Vein endothelial cell (primary cell): ENCODE measurements at places on chromosomes 1 and 21. TPM values are rescaled to one million over a fixed set of nuclear protein-coding genes. Genes with fewer than 3 reads are reported as not detected.

The PTAFR gene
- 0.29 TPM in 1 of 2 replicates, not detected in the other for total RNA-seq

The LRRN2 gene
- total RNA-seq, result not detected in 2 replicates

The GNG4 gene
- 0.19 TPM in 1 of 2 replicates, not detected in the other for total RNA-seq

The ZNF683 gene
- not detected in 2 replicates for total RNA-seq

The SMIM1 gene
- 2.3 TPM in 1 of 2 replicates, not detected in the other for total RNA-seq

The LCE1A gene
- total RNA-seq, result not detected in 2 replicates

The PGBD5 gene
- total RNA-seq, result not detected in 2 replicates

The DCDC2B gene
- total RNA-seq, result not detected in 2 replicates

The ZNF697 gene
- total RNA-seq, result 23.3 and 24.5 TPM in 2 replicates

The S100A5 gene
- total RNA-seq, result not detected in 2 replicates

The A3GALT2 gene
- not detected in 2 replicates for total RNA-seq

The MAP10 gene
- total RNA-seq, result 2.0 and 2.5 TPM in 2 replicates

The IPP gene
- 4.9 and 5.2 TPM in 2 replicates for total RNA-seq

The SELENBP1 gene
- 3.3 and 4.2 TPM in 2 replicates for total RNA-seq

The OXCT2 gene
- total RNA-seq, result 2.3 and 2.9 TPM in 2 replicates

The DDI2 gene
- 25.2 and 30.3 TPM in 2 replicates for total RNA-seq

The ITLN1 gene
- not detected in 2 replicates for total RNA-seq

The VSIG8 gene
- not detected in 2 replicates for total RNA-seq

The RIMS3 gene
- under 0.01 and 0.19 TPM in 2 replicates for total RNA-seq

The UQCRHL gene
- total RNA-seq, result 1.6 and 1.8 TPM in 2 replicates

The LRRC8C gene
- 38.9 and 47.5 TPM in 2 replicates for total RNA-seq

The INSRR gene
- total RNA-seq, result not detected in 2 replicates

The ARHGEF16 gene
- 1.1 and 1.3 TPM in 2 replicates for total RNA-seq

The HMCN1 gene
- total RNA-seq, result 3.6 and 10.1 TPM in 2 replicates

The NR1I3 gene
- total RNA-seq, result not detected in 2 replicates

The NTRK1 gene
- not detected in 2 replicates for total RNA-seq

The MROH7 gene
- total RNA-seq, result under 0.01 and 0.10 TPM in 2 replicates

The GBP7 gene
- not detected in 2 replicates for total RNA-seq

The MYOG gene
- not detected in 2 replicates for total RNA-seq

The PHLDA3 gene
- 42.5 and 44.5 TPM in 2 replicates for total RNA-seq

The ETV3L gene
- not detected in 2 replicates for total RNA-seq

The LCE1B gene
- total RNA-seq, result not detected in 2 replicates

The LYPD8 gene
- total RNA-seq, result not detected in 2 replicates

The NBPF26 gene
- total RNA-seq, result 8.6 and 8.8 TPM in 2 replicates

The SPATA45 gene
- not detected in 2 replicates for total RNA-seq

The VHLL gene
- total RNA-seq, result 0.33 TPM in 1 of 2 replicates, not detected in the other

The RIIAD1 gene
- total RNA-seq, result not detected in 2 replicates

The GFI1 gene
- total RNA-seq, result under 0.01 TPM in 1 of 2 replicates, not detected in the other

The CFAP107 gene
- not detected in 2 replicates for total RNA-seq

The CBR3 gene
- total RNA-seq, result 6.2 and 10.9 TPM in 2 replicates

The REN gene
- total RNA-seq, result 0.10 and 0.33 TPM in 2 replicates

The SIK1 gene
- total RNA-seq, result 2.0 and 15.7 TPM in 2 replicates

The OR6K3 gene
- 0.19 TPM in 1 of 2 replicates, not detected in the other for total RNA-seq

The ORC1 gene
- 5.9 and 11.5 TPM in 2 replicates for total RNA-seq

The ERO1B gene
- 2.5 and 2.9 TPM in 2 replicates for total RNA-seq

The PCSK9 gene
- total RNA-seq, result 0.10 TPM in 1 of 2 replicates, not detected in the other

The LHX8 gene
- total RNA-seq, result not detected in 2 replicates

The SLAMF7 gene
- total RNA-seq, result not detected in 2 replicates

The PODN gene
- total RNA-seq, result under 0.01 and 0.19 TPM in 2 replicates

The NPPB gene
- total RNA-seq, result not detected in 2 replicates

The SLC2A5 gene
- under 0.01 and 0.33 TPM in 2 replicates for total RNA-seq

The FUCA1 gene
- total RNA-seq, result 11.0 and 12.7 TPM in 2 replicates

The TMPRSS15 gene
- total RNA-seq, result not detected in 2 replicates

The KRTAP23-1 gene
- not detected in 2 replicates for total RNA-seq

The SNX7 gene
- 34.0 and 48.4 TPM in 2 replicates for total RNA-seq

The IL23R gene
- total RNA-seq, result not detected in 2 replicates

The RBBP4 gene
- 131 and 166 TPM in 2 replicates for total RNA-seq
